Activated naive CD4-positive, alpha-beta T cell treated with anti-CD3 and anti-CD28 coated beads for 36 hours (primary cell): ENCODE measurements at places on chromosomes 4 and X. TPM values are rescaled to one million over a fixed set of nuclear protein-coding genes. Genes with fewer than 3 reads are reported as not detected.

DNA sequence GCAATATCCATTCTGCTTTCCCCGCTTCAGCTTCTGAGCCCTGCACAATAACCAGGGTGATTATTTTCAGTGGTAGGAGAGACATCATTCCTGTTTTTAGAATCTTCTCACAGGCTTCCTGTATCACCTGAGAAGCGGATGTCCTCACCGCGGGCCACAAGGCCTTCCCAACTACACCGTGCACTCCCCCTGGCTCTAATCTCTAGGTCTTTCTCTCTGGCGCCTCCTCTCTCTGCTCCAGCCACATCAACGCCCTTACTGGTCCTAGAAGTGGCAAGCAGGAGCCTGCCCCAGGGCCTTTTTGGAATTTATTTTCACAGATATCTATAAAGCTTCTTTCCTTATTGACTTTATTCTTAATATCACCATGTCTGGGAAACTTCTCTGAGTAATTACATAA is 675.2 kb upstream of the FRG1 start:
- no peak for DNase-seq

MUC7 gene
- total RNA-seq: not detected

- no peak for DNase-seq
Measured at GRCh38 chrX:107713203-107713542, 62.4 kb downstream of the TSC22D3 start.

GRCh38 chr4:119615068-119615719 is 13.4 kb downstream of the PDE5A start:
- DNase-seq: no peak

GRID2 gene
- total RNA-seq: not detected

- no peak for DNase-seq
Measured at GRCh38 chrX:79110731-79111130, 33.8 kb upstream of the GPR174 start.

DNA sequence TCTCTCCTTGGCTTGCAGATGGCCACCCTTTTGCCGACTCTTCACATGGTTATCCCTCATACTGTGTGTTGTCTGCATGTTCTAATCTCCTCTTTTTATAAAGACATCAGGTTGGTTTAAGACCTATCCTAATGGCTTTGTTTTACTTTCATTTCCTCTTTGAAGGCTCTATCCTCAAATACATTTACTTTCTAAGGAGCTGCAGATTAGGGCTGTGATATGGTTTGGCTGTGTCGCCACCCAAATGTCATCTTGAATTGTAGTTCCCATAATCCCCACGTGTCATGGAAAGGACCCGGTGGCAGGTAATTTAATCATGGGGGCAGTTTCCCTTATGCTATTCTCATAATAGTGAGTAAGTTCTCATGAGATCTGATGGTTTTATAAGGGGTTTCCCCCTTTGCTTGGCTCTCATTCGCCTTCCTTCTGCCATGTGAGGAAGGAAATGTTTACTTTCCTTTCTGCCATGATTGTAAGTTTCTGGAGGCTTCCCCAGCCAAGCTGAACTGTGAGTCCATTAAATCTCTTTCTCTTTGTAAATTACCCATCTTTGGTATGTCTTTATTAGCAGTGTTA is 204.5 kb downstream of the RELL1 start:
- DNase-seq: peak; percentile 29

GRCh38 chr4:78059524-78059889 is 2.4 kb downstream of the FRAS1 start:
- DNase-seq: peak; percentile 54
